ENCODE measurements at places on chromosomes 12 and 14.

GRCh38 chr12:6031001-6031400 lies 85.9 kb upstream of the ANO2 start:
- DNase-seq: no peak

GRCh38 chr14:105894125-105894977 lies 368.0 kb downstream of the TMEM121 start:
- DNase-seq: no peak

GRCh38 chr12:70248876-70249275 lies 5.6 kb downstream of the CNOT2 start:
- no peak for DNase-seq

- DNase-seq: peak; percentile 18
Observed at GRCh38 chr12:55829967-55830600, 697 bp upstream of the DNAJC14 start.

DNA sequence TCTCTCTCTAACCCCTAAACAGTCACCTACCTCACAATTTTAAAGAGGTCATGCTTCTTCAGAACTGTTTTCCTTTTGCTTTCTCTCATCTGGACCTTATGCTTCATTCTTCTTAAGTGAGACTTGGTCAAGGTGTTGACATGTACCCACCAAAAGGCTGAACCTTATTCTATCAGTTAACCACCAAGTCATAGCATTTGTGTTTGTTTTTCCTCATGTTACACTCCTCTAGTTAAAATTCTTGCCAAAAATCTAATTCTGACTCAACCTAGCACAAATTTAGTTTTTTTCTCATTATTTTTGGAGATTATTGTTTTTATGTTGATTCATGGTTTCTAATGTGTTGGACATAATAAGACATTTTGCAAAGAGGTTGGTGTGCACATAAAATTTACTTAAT lies 578.6 kb downstream of the SLC16A7 start:
- no peak for DNase-seq

DNA sequence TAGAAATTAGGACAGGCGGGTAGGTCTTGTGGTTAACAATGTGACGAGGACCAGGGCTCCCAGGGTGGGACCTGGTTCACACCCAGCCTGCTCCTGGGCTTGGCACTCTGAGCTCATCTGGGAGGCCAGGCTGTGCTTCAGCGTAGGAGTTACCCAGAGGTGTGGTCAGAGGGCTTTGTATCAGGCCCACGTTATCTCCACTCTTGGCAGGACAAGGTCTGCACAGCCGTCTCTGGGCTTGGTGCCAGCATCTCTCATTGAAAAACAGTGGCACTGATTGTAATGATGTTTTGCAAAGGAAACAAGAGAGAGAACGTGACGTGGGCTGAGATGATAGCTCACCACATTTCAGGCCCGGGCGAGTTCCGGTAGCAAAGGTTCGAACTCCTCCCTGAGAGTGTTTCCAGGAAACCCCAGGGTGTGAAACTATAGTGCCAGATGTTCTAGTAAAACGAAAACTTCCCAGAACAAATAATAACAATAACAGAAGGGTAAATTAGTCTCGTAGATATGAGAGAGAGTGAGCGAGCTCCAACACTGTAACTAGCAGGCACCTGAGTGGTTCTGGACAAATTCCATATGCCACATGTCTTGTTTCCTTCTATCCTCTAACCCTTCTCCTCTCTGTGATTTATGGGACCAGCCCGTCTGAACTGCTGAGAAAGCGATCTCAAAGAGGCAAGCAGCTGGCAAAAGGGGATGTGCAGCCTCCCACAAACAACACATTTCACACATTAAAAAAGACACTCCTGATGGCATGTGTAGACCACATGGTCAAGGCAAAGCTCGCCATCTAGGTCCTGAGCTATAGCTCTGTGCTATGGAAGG lies 227.3 kb downstream of the KTN1 start:
- peak; percentile 44 for DNase-seq

DNA sequence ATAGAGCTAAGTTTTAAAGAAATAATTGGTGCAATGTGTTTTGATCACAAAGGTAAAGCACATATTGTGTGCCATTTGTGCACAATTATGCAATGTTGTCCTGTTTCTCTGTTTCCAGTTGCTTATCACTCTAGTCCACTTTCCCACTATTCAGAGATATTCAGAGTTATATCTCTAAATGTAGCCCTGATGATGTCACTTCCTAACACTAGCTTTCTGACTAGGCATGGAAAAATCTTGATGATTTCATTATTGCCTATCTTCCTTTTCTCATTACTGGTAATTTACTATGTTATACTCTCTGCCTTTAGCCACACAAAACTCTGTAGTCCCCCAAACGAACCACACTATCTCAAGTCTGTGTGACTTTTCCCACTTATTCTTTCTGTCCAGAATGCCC lies 221.2 kb downstream of the TRHDE start:
- DNase-seq: no peak

DNA sequence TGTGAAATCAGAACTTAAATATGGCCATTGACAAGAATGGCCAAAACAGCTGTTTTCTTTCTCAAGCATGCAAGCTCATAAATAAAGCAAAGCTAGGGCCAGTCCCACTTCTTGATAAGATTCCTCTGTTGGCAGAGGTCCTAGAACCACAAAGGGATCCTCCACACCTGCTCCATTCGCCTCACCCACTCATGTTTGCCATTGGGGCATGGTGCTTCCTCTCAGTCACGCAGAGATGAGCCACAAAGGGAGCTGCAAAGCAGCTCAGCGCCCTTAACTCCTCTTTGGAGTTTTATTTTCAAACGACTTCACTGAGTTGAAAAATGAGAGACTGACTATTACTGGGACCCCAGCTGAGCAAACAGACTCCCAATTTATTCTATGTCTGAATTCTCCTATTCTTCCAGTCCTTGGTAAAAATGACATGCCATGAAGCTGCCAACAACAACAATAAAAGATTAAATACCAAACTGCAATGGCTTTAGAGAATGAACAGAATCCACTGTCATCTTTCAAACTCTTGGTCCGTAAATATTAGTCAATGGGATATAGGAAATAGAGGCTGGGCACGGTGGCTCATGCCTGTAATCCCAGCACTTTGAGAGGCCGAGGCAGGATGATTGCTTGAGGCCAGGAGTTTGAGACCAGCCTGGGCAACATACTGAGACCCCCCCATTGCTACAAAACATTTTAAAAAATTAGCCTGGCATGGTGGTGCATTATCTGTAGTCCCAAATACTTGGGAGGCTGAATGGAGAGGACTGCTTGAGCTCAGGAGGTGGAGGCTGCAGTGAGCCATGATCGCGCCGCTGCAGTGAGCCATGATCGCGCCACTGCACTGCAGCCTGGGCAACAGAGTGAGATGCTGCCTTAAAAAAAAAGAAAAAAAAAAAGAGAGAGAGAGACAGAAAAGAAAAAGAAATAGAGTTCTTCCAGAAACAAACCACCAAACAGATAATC lies 16.4 kb downstream of the MANSC1 start:
- DNase-seq: no peak

DNA sequence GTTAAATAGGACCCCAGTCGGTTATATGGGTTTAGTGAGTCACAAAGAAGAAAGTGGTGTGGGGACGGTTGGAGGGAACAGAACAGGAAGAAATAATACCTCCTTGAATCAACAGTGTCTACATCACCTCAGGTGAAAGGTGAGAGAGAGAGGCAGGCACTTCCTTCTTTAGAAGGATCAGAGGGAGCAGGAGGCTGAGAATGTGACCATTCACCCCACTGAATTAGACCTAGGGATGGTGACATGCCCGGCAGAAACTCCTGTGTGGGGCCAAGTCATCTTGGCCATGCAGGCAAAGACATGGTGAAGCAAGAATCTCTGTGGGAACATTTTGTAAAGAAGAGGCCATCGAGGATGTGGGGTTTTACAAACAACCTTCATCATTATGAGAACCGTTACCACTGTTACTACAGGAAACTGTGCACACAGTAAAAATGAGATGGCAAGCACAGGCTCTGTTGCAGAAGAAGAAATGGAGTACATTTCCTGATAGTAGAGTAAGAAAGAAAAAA lies 1196.9 kb downstream of the VRK1 start:
- DNase-seq: no peak

DNA sequence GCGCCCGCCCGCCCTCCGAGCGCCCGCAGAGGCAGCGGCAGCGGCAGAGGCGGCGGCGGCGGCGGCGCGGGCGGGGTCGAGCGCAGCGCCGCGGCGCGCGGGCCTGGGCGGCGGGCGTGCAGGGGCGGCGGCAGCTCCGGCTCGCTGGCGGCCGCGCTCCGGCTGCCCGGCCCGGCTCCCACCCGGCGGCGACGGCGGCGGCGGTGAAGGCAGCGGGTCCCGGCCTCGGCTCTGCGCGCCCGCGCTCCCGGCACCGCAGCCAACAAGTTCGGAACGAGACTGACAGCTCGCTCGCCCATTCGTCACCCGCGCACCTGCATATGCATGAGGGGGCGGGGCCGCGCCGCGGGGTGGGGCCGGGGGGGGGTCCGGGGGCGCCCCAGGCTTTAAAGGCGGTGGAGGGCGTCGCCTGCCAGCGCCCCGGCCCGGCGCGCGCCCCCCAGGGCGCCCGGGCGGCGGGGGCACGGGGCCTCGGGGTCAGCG lies at the start of gene JAG2:
Gene JAG2 (minus strand): TSS at position 281 of the 483 bp plus-strand sequence. CDS start 356 bp downstream, outside the sequence.
- DNase-seq: no peak

DNA sequence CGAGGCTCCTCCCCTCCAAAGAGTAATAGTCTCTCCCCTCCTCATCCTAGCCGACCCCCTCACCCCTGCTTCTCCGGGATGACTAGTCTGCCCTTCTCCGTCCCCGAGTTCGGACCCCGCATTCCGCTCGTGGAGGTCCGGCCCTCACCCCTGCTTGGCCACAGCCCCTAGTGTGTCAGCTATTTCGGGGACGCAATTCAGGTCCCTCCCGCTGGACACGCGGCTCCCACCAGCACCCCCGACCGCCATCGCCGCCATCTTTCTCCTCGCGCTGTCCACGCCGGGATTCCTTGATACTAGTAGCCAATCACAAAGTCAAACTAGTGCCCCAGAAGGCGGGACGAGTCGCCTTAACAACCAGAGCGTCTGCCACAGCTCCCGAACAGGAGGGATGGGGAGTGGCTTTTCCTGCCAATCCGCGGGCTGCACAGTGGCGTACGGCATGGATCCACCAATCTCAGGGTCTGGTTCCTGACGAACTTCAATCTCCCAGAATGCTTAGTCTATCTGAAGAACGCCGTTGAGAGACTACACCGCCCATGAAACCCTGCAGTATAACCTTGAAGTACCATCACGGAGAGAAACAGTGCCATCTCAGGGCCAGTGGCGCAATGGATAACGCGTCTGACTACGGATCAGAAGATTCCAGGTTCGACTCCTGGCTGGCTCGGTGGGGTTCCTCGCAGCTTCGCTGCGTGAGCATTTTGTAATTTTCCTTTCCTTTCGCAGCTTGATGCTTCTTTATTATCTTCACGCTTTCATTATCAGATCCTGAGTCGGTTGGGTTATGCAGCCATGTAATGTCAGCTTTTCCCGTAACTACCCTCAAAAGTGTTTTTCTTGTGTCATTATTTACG lies at the start of gene PRMT5:
Gene PRMT5 (minus strand): TSS at position 273 of the 857 bp plus-strand sequence. CDS start 15 bp downstream, at position 258.
- peak; percentile 96 for DNase-seq

- no peak for DNase-seq
Observed at GRCh38 chr14:103132381-103133209, 9.3 kb downstream of the TNFAIP2 start.
